Occipital lobe (tissue), 3 donors: ENCODE measurements at places on chromosomes 6 and 20.

DNA sequence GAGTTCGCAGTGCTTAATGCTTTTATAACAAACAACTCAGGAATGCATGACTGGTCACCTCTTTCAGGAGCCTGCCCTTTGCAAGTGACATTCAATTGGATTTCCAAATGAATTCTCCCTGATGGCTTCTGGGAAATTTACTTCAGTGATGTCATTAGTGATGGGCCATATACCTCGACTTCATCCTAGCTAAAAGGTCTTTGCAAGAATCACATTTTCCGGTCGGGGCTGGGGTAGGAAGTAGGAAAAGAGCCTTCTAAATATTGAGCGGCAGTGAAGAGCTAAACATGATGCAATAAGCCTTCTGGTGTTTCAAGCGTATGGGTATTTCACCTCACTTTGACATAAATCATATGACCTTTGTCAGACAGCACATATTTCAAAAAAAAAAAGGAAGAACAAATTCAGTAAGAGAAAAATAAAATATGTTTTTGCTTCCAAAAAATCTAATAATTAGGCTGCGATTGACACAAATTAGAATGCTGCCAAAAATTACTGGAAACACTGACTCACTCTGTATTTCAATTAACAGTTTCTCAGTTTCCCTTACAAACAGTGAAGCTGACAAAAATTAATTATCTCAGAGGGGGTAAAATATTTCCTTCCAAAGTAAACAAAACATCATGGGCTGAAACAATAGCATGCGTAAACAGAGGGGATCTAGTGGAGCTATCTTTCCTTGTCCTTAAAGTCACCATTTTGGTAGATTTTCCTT, 39.8 kb downstream of the ADTRP start:
- DNase-seq, result no peak

DNA sequence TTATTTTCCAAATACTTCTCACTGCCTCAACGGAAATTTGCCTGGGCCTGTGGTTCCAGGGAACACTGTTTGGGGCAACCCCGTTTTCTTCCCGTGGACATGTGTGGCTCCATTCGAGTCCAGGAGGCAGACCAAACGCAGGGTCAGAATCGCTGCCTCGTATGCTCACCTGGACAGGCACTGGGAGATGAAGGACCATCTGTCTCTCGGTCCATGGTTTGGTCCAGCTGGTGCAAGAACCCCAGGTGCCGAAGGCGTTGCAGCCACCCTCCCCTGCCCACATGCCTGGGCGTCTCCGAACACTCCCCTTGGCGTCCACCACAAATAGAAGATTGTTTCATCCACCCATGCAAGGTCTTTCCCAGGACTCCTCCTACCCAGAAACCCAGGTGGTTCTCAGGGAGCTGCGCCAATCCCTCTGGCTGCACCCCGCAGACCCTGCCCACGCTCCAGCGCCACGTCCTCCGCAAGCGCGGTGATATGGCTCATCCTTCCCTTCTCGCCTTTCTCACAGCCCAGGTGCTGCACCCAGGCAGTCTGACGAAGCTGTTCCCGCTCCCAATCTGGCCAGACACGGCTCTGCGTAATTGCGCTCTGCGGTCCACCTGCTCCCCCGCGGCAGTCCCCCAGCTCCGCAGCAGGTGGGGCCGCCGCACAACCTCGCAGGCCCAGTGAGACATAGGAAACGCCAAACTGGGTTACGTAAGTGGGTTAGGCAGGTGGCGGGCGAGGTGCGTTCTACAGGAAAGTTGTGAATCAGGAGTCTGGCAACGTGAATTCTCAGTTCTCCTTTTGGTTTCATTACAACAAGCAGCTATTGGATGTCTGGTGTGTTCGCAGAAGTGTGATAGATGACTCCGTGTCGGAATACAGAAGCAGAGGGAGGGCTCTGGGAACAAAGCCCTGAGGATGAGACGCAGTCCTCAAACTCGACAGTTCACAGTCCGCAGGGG, 146.2 kb upstream of the ECI2 start:
- DNase-seq, result peak; percentile 72

- no peak for DNase-seq
Measured at GRCh38 chr6:14113976-14114375, 3.6 kb upstream of the CD83 start.

DNA sequence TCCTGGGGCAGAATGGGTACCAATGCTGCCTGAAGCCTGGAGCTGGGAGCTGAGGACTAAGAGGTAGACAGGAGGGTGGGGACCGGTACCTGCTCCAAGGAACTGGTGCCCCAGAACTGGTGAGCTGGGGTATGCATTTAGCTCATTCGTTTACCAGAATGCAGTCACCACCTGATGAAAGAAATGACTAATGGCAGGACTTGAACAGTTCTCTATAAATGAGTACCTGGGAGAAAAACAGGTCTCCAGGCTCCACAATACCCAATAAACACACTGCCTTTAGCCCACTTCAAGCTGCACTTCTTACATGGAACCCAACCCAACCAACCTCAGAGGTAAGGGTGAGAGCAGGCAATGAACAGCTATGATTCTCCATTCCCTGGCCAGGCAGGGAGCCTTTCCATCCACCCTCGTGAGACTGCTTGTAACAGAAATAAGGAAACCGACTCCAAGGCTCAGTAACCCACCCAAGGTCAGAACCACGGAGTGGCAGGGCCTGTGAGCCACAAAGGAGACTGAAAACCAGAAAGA, 15.4 kb downstream of the FKBP1A start:
- DNase-seq, result no peak

DNA sequence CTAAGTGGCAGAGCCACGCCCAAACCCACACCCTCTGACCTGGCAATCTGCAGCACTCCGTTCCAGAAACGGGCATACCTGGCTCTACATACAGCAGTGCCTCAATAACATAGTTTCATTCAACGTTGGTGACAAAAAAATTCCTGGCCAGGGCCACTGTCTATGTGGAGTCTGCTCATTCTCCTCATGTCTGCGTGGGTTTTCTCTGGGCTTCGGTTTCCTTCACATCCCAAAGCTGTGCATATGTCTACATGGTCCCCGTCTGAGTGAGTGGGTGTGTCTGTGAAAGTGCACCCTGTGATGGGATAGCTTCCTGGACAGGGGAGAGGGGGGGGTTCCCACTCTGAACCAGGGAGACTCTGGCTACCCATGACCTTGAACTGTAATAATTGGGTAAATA, 2.1 kb downstream of the KIAA0319 start:
- DNase-seq, result peak; percentile 16

- no peak for DNase-seq
Measured at GRCh38 chr6:140872885-140873284, 1259.8 kb upstream of the GJE1 start.

DNA sequence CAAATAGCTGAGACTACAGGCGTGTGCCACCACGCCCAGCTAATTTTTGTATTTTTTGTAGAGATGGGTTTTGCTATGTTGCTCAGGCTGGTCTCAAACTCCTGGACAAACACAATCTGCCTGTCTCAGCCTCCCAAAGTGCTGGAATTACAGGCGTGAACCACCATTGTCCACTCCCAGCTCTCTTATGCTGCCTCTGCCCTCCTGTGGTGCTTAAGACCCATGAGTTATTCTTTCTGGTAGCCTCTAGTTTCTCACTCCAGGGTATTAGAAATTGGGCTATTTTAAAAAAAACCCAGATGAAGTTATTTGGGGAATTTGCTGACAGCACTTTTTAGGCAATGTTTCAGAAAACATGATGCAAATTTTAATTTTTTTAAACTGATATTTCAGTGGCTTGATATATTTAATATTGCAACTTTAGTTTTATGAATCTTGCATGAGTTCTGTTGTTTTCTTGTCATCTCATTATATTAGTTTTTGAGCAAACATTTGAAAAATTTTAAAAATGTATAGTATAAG, 114.0 kb upstream of the FOXO3 start:
- no peak for DNase-seq

DNA sequence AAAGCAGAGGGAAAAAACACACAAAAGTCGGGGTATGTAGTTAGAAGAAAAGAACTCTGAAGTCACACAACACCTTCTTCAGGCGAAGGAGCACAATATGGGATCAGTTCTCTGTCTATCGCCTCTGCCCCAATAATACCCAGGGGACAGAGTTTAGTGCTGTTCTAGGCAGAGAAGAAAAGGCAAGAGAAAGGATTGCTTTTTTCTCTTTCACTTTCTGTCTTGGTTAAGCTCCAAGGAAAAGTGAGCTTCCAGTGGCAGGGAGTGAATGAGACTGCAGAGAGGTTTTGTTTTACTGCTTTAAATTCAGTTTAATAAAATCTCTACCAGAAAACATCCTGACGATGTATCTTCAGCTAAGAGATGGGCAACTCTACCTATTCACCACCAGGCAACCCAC, 86.6 kb upstream of the STXBP5 start:
- no peak for DNase-seq

DNA sequence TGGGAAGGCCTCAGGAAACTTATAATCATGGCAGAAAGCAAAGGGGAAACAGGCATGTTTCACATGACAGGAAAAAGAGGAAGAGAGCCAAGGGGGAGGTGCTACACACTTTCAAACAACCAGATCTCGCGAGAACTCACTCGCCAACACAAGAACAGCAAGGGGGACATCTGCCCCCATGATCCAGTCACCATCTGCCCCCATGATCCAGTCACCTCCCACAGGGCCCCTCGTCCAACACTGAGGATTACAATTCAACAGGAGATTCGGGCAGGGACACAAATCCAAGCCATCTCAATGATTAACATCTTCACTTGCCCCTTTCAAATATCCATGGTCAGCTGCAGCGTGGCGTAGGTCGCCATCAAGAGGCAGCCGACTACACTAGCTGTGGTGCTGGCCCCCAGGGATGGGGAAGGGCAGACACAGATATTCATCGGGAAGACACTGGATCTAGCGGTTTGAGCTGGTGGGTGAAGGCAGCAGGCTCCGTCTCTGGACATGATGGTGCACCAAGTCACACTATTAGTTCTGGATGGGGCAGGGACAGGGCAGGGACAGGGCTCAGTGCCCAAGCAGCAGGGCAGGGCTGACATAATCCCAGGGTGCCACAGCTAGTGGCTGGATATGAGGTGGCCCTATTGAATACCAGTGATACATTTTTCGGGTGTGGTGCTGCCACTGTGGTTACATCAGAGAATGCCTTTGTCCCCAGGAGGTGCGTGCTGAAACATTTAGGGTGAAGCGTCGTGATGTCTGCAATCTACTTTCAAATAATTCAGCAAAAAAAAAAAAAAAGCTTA, 31.6 kb downstream of the TUBB2B start:
- peak; percentile 6 for DNase-seq

DNA sequence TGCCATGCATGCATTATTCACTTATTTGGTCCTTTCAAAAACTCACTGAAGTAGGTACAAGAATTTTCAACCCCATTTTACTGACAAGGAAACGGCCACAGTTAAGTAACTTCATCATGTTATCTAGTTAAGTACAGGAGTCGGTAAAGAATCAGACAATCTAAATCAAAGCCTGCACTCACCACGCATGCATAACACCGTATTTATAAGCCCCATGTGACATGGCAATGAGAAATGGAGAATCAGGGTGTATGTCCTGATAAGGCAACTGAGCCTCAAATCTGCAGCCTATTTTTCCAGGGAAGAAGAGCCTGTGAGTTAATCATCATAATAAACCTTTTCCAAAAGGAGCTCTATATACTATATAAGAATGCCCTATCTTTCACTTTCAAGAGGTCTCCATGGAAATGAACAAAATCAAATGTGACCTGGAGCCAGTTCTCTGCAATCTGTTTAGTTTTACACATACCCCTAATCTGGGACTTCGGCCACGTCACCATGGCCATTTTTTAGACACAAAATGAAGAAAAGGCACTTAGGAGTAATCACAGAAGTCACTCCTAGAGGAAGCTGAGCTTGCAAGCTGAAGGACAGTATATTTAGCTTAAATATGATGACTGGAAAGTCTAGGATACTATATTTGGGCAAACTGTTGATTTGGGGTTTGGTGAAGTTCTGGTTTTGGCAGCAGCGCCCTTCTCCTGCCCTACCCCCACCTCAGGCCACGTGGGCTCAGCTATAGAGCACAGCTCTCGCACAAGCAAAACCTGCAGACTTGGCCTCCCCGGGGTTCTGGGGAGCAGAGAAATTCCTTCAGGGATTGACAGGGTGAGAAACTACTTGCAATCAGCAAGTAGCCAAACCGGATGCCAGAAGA, 19.2 kb downstream of the TRAM2 start:
- no peak for DNase-seq

DNA sequence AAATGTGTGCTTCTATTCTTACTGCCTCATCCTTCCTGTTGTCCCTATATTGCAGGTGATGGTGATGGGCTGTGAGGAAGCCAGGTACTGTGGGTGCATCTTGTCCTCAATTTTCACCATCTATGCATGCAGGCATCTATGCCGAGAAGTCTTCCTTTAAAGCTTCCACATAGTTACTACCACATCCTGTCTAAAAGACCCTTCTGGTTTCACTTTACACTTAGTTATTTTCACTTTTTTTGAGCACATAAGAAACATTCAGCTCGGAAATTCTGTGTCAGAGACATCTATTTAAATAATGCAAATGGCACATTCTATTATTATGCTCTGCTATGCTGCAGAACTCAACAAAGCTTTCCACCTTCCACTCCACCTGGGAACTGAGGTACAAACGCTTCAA, 28.2 kb upstream of the FABP7 start:
- no peak for DNase-seq

DNA sequence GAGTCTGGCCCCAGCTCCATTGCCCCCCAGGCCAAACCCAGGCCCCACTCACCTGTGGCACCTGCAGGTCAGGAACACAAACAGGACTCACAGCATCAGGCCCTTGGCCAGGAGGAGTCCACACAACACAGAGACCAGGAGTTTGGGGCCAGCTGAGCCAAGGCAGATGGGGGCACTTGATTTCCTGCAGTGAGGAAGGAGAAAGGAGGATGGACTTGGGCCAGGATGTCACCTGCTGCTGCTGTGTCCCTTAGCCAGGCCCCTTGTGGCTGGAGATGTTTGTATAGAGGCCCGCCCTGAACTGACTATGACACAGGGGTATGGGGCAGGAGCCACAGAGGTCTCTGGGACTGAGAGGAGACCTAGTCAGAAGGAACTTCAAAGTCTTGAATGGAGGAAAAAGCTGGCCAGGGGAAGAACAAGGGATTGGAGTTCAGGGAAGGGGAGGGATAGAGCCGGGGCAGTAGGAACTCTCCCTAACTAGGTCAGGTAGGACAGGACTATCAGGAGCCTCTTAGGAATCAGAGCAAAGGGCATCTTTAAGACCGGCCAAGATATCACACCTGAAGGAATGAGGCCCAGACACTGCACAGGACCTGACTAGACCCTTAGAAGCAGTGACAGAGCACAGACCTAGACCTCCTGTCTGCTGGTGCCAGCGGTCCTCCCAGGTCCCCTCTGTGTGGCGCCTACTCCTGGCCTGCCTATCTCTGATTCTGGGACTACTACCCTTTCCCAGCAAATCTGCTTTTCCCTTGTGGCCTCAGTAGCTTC, 8.8 kb upstream of the TREML2 start:
- no peak for DNase-seq

DNA sequence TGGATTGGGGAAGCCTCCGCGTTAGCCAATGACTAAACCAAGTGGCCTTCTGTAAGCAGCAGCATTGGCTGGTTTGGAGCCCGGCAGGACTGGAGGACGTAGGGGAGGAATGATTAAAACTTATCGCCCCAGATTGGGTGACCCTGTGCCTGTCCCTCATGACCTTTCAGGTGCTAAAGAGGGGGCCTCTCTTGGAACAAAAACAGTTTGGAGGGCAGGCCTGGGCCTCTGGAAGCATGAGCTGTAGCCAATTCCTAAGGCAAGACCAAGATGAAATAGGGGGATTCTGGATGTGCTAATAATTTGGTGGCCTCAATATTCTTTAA, 1.4 kb downstream of the GMPR start:
- DNase-seq, result no peak

- no peak for DNase-seq
Measured at GRCh38 chr6:133584823-133585222, 304.1 kb upstream of the TCF21 start.

- DNase-seq, result no peak
Measured at GRCh38 chr20:31719644-31720485, 2.8 kb downstream of the BCL2L1 start.
